ENCODE measurements at places on chromosomes 4 and X.

- no peak for DNase-seq
Measured at GRCh38 chr4:24032371-24032989, 142.6 kb upstream of the PPARGC1A start.

DNA sequence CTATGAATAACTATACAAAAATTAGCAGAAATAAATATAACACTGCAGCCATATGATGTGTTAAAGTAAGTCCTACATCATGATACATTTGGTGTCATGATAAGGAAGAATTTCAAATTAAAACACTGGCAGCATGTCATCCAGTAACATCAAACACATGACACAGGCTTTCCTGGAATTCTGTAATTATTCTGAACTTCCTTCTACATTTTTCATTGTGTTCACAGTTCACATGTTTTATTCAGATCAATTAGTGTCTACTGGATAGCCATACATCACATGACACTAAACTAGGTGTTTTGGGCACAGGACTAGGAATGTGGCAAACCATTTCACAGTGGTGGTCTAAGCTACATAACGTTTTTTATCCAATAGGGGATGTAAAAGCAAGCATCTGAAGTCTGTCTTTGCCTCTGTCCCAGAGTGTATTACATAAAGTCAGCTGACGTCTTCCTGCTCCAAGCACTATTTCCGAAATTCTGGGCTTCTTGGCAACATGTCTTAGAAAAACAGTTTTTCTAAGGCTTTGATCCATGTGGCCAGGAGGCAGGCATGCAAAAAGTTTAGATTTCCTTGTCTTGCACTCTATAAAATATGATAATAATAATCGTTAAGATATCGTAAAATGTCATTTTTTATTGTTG is 707.9 kb downstream of the CENPC start:
- no peak for DNase-seq

DNA sequence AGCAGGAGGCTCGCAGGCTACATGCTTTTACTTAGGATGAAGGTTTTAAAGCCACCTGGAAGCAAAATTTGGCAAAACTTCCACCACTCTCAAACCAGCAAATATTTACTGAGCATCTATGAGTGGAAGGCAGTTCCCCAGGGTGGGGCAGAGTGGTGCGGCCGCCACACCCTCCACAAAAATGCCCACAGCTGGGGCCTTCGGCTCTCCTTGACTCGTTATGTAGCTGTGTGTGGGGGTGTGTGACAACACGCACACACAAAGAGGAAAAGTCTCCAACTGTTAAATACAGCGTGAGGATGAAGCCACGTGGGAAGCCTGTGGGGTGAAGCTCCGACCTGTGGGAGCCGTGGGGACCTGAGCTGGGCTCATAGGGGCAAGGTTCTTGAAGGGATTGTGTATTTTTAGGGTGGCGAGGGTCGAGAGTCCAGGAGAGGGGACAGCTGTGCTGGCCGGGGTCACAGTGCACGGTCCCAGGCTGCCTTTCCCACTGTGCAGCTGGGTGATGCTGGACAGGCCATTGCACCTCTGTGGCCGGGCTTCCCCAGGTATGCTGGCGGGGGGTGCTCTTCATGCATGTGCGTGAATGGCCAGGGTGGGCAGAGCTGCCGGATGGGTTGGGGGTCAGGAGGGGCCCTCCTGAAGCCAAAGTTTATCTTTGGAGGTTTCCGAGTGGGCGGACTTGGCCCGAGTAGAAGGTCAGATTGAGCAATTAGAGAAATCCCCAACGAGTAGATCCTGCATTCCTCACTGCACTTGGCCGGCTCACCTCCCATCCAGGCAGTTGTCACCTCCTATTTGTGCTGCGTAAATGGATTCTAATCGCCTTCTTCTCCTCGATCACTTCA is 25.4 kb downstream of the SORCS2 start:
- DNase-seq, result no peak

GRCh38 chr4:159420162-159421057 is 317.5 kb downstream of the RAPGEF2 start:
- DNase-seq, result no peak

GRCh38 chr4:181860157-181860556 is 383.0 kb upstream of the TENM3 start:
- DNase-seq, result no peak

DNA sequence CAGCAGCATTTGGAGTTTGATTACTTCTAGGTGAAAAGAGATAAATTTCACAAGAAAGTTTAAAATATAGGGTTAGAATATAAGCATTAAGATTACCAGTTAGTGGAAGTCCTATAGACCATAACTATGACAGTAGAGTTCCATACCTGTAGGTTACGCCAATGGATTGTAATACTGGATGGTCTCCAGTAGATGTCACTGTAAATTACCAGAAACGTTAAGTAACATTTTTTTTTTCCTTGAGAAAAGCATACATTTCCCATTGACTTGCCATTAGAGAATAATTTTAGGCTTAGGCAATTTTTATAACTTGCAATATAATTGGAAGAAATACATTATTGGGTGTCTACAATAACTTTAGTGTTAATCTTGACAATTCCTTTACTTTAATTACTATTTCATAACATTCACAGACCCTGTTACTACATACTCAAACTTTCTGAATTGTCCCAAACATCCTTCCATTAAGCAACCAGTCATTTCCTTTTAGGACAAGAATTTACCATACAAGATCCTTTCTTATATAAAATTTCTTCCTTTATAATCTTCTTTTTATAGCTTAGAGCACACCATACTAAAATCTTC is 304.1 kb upstream of the TECRL start:
- no peak for DNase-seq

DNA sequence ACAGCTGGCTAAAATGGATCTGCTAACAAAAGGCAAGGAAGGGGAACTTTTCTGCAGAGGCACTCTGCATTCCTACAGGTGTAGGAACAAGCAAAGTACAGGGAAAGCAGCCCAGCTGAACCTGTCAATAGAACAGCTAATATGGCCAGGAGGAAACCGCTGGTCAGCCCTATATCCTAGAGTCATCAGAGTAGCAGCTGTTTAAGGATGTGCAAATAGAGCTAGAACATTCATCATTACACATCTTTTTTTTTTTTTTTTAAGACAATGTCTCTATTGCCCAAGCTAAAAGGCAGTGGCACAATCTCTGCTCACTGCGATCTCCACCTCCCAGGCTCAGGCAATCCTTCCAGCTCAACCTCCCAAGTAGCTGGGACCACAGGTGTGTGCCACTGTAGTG is 163.0 kb downstream of the BTC start:
- DNase-seq, result no peak

- DNase-seq, result no peak
Measured at GRCh38 chr4:109754093-109754857, 24.4 kb upstream of the PLA2G12A start.

DNA sequence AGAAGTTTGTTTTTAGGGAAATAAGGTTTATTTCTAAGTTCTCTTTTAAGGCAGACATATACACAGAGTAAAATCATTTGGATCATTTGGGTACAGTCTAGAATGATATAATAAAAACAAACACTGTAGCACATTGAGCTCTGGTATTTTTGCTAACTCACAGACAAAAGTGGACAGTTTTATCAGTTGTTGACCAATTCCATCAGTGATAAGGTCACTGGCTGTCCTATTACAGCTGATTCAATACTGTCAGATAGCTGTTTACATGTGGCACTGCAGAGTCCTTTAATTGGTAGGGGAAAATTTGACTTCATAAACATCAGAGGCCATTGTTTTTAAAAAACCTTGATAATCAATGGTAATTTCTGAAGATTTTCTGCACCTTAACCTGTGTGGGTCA is 3.5 kb downstream of the IBSP start:
- no peak for DNase-seq

DNA sequence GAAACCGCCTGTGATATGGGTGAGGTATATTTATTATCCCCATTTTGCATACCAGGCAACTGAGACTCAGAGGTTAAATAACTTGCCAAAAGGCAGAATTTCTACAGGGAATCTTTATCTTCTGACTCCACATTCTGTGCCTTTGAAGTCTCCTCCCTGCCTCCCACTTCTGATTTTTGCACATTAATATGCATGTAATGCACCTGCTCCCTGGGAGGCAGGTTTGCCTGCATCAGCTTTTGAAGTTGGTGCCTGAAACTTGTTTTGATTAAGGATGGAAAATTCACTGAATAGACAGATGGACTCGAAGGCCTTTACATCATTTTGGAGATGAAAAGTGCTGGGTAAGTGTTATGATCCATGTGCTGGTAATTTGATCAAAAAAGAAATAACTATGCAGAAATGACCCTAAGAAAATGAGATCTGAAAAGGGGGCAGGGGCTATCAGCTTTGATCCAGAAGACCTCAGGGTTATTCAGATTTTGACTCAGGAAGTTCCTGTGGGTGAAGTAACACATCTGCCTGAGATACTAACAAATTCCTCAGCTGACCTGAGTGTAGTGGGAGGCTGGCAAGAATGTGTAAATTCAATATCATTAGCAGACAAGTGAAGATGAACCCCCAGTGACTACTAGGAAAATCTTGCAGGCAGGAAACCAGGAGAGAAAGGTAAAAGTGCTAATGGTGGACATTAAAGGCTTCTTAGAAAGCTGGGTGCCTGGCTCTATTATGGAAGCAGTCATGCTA is 167.5 kb upstream of the BOD1L1 start:
- DNase-seq, result no peak

GRCh38 chr4:109251396-109251795 is 51.1 kb downstream of the COL25A1 start:
- DNase-seq, result no peak

DNA sequence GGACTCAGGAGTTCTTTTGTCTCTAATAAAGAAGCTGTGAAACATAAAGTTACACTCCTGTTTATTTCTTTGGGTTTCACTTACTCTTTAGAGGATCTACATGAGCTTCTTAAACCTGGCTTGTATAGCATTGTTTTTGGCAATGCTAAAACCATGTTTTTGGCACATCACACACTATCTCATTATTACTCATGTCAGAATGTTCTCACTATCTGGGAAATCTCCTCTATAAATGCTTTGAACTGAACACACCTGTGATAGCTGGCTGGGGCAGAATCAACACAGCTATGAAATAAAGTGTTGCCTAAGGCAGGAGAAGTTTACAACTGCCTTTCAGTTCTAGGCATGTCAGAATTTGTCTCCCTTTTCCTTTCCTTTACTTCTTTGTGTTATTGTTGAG is 52.6 kb downstream of the SULT1B1 start:
- no peak for DNase-seq

- no peak for DNase-seq
Measured at GRCh38 chr4:107922486-107923473, 8.6 kb upstream of the CYP2U1 start.

DNA sequence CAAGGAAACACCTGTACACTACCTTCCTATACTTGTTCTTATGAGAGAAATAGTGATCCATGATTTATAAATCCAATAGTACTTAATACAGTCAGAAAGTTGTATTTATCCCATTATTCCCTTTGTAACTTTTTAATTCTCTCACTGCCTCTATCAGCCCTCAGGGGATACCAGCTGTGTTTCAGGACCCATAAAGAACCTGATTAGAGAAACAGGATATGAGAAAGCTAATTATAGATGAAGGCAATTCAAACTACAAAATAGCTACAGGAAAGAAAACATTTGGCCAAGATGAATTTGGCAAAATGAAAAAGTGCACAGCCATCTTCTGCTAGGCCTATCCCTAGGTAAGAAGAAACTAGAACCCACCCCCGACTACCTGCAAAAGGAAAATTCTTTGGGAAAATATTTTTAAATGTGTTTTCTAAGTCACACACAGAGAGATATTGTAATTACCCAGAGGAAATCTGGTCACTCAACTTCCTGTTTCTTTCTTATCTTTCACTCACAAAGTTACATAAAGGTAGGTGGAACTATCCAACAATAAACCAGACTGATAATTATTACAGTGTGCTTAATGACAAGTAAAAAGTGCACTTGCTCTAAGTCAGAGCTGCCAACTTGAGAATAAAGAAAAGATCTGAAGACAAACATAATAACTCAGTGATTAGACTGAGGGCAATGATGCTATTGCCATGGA is 836.5 kb upstream of the HTR2C start:
- DNase-seq, result no peak

GRCh38 chr4:69830560-69831269 is 29.2 kb downstream of the SULT1E1 start:
- DNase-seq, result no peak

DNA sequence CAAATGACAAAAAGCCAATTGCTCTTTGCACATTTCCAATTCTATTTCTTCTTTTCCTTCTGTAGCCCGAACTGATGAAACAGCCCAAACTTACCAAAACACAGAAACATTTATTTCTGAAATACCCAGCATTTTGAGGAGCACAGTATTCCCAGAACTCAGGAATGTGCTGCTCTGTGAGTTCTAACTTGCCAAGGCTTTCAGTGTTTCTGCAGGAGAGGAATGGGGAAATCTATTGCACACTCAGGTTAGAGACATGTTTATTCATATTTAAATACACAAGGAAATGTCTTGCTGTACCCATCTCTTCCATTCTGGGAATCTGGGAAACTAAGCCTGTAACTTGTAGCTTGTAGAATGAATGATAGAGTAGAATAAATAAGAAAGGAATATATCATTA is 10.7 kb downstream of the TMPRSS11D start:
- no peak for DNase-seq

- DNase-seq, result no peak
Measured at GRCh38 chr4:88854481-88854880, 156.9 kb upstream of the NAP1L5 start.
